ENCODE measurements at places on chromosomes 1 and 21. TPM values are rescaled to one million over a fixed set of nuclear protein-coding genes. Genes with fewer than 3 reads are reported as not detected.

- no peak for DNase-seq
Observed at GRCh38 chr1:202084791-202085681, 37.7 kb upstream of the GPR37L1 start.

DNA sequence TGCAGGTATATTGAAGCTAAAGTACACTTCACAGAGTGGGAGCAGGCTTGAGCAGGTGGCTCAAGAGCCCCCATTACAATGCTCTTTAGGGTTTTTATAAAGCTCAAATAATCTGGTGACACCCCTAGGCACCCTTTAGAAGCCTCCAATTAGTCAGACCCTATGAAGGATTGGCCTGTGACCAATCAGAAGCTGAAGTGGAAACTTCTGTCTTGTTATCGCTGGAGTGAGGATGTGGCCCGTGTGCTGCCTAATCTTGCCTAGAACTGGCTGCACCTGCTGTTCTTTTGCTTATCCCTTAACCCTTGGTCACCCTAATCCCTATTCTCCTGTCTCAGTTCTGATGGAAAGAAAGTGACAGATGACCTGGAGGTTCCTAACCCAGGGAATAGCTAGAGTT is 70.8 kb upstream of the ABCG1 start:
- no peak for DNase-seq

DNA sequence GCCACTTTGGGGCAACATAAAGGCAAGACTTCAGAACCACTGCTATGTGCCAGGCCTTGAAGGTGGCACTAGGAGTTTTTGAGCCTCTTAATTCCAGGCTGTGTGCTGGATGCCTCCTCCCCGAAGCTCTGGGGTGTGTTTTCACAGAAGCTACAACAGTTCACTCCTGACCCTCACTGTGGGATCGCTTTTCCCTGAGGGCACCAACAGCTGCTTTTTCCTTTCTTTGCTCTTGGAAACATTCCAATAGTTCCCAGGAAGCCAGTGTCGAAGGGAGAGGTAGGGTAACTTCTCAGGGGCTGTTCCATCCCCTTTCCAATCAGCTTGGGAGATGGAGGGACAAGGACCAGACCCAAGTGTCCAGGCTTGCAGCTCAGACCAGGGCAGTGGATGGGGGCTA is 153.4 kb downstream of the C1orf94 start:
- no peak for DNase-seq

- DNase-seq, result peak; percentile 55
Observed at GRCh38 chr21:35394049-35394448, 344.9 kb upstream of the RUNX1 start.

DNA sequence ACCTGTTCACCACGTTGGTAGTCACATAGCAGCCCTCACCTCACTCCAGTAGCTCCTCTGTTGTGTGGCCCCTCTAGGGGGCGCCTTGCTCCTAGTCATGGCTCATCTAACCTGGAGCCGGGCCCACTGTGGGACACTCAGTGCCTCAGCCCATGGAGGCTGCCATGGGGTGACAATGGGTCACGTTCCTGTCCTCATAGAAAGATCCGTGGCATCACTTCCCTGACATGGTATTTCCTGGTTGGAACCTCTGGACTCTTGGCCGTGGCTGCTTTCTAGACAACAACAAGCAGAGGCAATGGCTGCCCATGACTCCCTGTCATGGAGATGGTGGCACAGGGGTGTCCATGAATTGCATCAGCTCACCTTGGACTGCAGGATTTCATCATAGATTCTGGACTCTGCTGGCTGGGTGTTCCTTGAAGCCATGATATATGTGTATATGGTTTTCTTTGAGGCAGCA is 27.5 kb upstream of the SLAMF6 start:
- DNase-seq, result no peak

GRCh38 chr1:174791863-174792262 is 207.9 kb upstream of the CACYBP start:
- peak; percentile 17 for DNase-seq

- DNase-seq, result no peak
Observed at GRCh38 chr1:81869307-81869706, 68.6 kb downstream of the ADGRL2 start.

DNA sequence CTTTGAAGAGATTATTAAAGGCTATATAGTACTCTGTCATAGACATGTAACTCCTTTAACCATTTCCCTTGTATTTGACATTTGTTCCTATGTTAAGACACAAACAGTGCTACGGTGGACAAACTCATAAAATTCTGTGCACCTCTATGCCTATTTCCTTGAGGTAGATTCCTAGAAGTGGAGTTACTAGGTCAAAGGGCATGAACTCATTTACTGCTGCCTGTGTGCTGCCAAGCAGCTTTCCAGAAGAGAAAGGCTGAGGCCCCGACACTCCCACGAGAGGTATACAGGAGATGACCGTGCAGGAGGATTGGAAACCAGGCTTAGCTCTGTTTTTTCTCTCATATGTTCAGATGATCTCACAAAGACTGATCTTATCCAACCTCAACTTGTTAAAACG is 34.4 kb upstream of the TENT5C start:
- no peak for DNase-seq

DNA sequence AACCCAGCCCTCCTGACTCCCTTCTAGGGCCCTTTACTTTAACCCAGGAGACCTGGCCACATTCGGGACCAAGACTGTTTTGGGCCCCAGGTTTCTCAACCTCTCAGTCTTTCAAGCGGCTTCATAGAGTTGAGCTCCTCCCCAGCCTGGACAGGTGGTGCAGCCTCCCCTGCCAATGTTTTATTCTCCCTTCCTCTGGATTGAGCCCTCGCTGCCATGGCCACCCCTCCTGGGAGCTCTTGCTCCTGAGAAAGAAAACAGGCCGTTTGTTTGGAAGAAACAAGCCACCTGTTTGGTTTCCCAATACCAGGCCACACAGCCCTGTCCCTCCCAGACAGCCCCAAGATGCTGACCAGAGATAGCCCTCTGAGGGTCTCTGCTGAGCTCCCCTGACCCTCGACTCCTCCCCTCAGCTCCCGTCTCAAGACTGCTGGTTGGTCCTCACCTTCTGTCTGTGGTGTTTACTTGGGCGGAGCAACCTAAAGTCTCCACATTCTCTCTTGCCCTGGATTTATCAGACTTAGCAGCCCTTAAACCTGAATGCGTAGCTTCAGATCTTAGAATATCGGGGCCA is 3.3 kb downstream of the TMEM51 start:
- no peak for DNase-seq

GRCh38 chr1:43348809-43349593 is 9.8 kb upstream of the CDC20 start:
- peak; percentile 46 for DNase-seq

- DNase-seq, result no peak
Observed at GRCh38 chr1:224789311-224789710, 140.2 kb upstream of the DNAH14 start.

GRCh38 chr1:150561254-150561973 is 12.2 kb downstream of the ADAMTSL4 start:
- peak; percentile 98 for DNase-seq

DNA sequence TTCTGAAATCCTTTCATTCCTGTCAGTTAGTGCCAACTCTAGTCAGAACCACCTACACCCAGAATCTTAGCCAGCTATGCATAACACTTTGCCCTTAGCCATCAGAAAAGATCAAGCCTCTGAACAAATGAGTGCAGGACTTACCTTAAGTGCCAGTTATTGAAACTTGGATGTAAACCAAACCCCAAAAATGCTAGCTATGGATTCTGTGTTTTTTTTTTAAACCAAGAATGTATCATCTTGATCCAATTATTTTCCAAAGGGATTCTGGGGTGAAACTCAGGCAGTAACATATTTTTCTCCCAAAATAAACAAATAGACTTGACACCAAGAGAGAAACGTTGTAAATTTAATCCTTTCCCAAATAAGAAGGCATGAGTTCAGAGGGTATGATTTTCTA is 538.6 kb upstream of the ADAMTS5 start:
- DNase-seq, result peak; percentile 26

- DNase-seq, result no peak
Observed at GRCh38 chr1:155622191-155622590, 12.2 kb downstream of the MSTO1 start.

- no peak for DNase-seq
Observed at GRCh38 chr21:27061770-27062169, 94.9 kb upstream of the ADAMTS5 start.

DNA sequence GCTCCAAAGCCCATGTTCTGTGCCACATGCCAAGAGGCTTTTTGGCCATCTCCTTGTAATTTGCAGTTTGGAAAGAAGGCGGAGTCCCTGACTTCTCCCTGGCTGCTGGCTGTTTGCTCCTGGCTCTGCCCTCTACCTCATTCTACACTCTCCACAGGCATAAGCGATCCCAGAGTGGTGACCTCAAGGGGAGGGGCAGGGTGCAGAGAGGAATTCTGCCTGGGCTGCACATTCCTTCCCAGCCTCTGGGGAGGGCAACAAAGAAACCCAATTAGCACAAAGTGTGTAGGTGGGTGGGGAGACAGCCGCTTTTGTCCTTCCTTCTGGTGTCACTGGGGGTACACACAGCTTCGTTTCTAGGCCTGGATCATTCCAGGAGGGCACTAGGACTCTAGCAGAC is 95.3 kb downstream of the HIVEP3 start:
- peak; percentile 44 for DNase-seq

GRCh38 chr1:212722270-212722957 is 22.8 kb upstream of the BATF3 start:
- DNase-seq, result no peak

DNA sequence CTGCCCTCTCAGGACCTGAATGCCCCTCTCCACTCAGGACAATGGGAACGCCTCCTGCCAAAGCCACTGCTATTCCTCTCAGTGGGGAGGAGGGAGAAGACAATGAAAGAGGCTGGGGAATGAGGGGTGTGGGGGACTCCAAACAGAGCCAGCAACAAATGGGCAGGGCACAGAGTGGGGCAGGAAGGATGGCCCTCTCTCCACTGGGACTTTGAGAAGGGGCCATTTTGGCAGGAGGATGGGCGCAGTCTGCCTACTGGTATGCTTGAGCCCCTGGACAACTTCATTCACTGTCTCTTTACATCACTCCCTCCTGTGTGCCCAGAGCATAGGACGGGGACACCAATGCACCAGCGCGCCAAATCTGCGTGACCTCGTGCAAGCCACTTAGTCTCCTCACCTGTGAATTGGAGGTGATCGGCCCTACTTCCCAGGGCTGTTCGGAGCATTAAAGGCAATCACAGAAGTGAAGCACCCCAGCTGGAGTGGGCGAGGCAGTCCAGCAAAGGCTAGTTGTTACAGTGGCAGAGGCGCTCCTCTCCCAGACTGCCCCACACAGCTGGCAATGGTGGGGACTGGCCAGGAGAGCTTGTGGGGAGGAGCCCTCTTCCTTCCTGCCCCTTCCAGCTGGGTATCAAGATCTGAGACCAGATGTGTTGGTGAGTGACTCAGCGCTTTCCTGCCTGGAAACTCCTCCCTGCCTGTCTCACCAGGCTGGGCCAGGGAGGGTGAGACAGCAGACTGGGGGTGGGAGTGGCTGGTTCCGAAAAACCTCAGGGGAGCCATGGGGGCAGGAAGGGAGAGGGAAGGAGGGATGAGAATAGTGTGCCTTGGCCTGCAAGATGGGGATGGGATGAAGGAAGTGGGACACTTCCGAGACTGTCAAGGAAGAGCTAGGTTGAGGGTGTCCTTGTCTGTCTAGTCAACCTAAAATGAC is 22.4 kb upstream of the SYNC start:
- DNase-seq, result peak; percentile 96

GRCh38 chr21:42582787-42583476 is 69.3 kb downstream of the SLC37A1 start:
- no peak for DNase-seq

- no peak for DNase-seq
Observed at GRCh38 chr1:62601457-62601856, 4.1 kb downstream of the ANGPTL3 start.

- DNase-seq, result no peak
Observed at GRCh38 chr1:93468662-93469061, 20.7 kb downstream of the FNBP1L start.

DNA sequence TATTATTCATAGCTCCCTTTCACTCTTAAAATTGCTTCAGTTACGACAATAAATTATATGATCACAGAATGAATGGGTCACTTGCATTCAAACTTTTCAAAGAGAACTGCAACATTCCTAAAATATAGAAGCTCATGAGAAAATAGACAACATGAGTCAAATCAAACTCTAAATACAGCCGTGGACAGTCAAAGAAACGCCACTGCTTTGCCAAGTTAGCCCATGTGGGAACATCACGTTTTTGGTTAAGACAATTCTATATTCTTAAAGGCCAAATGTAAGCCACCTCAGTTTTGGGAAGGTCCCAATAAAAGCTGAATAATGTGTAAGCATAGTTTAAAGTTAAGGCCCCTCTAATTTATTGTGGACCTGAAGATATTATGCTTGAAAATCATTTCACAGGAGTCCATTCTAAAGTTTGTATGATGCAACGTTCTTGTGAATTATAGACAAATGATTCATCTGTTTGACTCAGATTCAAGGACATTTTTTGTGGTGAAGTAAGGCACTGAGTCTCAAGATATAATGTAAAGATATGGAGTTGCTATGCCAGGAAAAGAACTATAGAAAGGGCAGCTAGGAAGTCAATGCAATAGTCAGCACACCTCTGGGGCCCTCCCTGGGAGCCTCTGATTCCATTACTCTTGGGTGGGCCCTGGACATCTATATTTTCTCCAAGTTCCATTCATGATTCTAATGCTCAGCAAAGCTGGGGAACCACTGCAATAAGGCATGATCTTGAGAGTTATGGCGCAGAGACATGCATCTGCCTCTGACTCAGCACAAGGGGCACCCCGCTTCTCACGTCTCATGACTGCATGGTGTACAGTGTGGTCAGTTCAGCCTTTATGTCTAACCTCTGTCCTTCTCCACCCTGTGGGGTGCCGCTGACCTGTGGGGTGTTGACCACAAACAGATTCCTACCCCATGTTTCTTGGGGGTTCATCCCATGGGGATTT is 33.9 kb downstream of the ETS2 start:
- peak; percentile 77 for DNase-seq

Gene MTMR11
- 0.35 TPM for total RNA-seq

Gene LRRN2
- 3.4 TPM for total RNA-seq

Gene DNAI4
- 0.10 TPM for total RNA-seq

Gene OR2G6
- total RNA-seq, result not detected

Gene RCAN3
- 2.5 TPM for total RNA-seq

Gene ZMYND12
- 0.07 TPM for total RNA-seq

Gene FCN3
- total RNA-seq, result not detected

Gene DTL
- 35.1 TPM for total RNA-seq

Gene SPRR2E
- total RNA-seq, result not detected

Gene FMOD
- total RNA-seq, result not detected

Gene F11R
- 1.7 TPM for total RNA-seq

Gene LCA5L
- total RNA-seq, result 0.59 TPM

Gene S100A3
- 0.81 TPM for total RNA-seq

Gene BCAR3
- 21.2 TPM for total RNA-seq
